Caki2 (cell line): ENCODE measurements at places on chromosomes 16 and 17. TPM values are rescaled to one million over a fixed set of nuclear protein-coding genes. Genes with fewer than 3 reads are reported as not detected.
A peak's percentile ranks its signal among the peaks of the same experiment; 100 is the strongest.

GRCh38 chr16:80174416-80174815, 366.4 kb upstream of the DYNLRB2 start:
- DNase-seq, result peak; percentile 51

- no peak for DNase-seq
Measured at GRCh38 chr16:17691106-17691898, 220.5 kb upstream of the XYLT1 start.

DNA sequence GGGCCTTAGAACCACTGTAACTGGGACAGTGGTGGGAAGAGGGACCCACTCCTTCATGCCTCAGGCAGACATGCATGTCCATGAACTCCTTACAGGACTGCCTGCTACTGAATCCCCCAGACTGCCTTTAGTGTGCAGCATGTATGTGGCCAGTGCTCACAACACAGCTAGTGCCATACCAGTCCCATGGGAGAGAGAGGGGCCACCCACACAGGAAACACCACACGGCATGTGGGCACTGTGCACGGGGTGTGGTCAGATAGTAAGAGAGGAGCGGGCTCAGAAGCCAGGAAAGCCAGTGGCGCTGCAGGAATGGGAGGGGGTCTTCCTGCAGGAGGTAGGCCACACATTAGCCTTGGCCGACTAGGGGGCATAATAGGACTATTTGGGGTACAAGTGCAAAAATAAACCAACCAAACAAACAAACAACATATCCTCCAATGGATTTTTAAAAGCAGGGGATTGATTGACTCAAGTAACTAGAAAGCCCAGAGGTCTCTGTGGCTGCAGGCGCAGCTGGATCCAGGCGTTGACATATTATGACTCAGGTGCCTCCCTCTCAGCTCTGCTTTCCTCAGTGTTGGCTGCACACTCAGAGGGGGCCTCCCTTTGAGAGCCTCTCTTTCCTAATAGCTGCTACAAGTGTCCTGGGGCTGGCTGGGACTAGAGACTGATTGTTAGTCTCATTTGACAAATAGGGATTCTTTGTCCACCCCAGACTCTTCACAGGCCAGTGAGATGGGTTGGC, 104.4 kb downstream of the AMFR start:
- DNase-seq, result no peak

- no peak for DNase-seq
Measured at GRCh38 chr16:4958510-4959438, 644 bp downstream of the SEC14L5 start.

GRCh38 chr17:82105417-82105881, 7.4 kb upstream of the FASN start:
- no peak for DNase-seq

GRCh38 chr17:50767446-50767845, at the start of gene ANKRD40CL:
ANKRD40CL (minus strand) TSS chr17:50767518; CDS start chr17:50766913, 605 bp downstream.
- DNase-seq, result no peak

DNA sequence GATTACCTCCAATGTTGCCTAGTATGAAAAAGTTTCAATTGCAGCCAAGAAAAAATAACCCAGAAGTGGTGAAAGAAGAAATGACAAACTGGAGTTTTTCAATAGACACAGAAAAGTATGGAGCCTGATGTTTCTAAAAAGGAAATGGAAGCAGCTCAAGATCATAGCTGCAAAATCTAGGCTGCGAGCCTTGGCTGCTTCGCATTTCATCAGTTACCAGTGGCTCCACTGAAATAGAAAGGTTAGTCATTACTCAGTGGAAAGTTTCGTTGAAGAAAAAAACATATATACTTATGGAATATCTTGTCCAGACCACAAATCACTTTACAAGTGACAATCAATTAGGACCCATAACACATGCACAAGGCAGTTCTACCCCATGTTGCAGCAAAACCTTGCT, 206.8 kb upstream of the SOX9 start:
- no peak for DNase-seq

- DNase-seq, result no peak
Measured at GRCh38 chr17:48012151-48012520, 25.5 kb downstream of the COPZ2 start.

GRCh38 chr17:14513835-14514234, 213.0 kb downstream of the HS3ST3B1 start:
- DNase-seq, result no peak

GRCh38 chr17:57909551-57909950, 45.7 kb downstream of the CUEDC1 start:
- DNase-seq, result no peak

DNA sequence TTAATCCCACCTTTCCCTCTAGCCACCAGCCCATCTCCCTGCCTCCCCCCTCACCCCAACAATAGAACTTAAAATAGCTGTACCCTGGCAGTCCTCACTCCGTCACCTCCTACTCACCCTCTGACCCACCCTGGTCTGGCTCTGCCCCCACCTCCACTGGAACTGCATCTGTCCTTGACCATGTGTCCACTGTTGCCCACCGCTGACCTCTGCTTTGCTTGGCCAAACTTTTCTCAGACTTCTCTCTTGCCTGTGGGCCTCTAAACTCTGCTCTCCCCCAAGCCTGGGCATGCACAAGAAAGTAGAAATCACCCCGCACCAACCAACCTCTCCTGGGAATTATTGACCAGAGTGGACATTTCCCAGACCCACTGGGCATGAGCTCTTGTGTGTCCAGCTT, 169.8 kb downstream of the WSCD1 start:
- no peak for DNase-seq

- DNase-seq, result no peak
Measured at GRCh38 chr16:346587-346986, 5.9 kb downstream of the AXIN1 start.

DNA sequence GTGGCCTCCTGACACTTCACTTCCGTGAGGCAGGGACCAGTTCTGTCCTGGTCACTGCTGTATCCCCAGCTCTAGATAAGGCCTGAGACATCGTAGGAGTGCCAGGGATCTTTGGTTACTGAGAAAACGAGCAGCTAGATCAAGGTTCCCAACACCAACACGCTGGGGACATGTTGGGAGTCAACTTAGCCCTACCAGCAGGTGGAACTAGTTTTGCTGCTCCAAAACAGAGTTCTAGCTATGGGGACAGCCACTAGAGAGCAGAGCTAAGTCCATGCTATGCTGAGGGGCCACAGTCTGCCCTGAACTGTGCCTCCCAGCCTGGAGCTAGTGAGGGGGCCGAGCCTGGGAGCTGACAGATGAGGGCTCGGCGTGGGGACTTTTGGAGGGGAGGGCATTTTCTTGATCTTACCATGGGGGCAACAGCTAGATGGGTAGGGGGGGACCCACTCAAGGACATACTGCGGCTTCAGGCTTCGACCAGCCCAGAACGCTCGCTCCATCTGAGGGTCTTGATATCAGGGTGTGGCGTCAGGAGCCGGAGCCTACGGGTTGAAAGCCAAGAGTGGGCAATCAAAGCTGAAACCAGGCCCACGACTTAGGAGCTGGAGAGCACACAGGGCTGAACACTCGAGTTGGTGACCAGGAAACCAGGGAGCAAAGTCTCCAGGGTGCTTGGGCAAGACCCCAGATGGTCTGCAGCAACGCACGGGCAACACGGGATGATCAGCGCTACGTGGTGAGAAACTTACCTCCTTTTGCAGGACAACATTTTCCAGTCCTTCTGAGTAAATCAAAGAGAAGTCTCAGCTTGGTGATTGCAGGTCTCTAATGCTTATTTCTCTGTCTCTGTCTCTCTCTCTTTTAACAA, 13.4 kb downstream of the SNX20 start:
- DNase-seq, result no peak

GRCh38 chr17:6994666-6995256, 1.1 kb upstream of the ALOX12 start:
- peak; percentile 35 for DNase-seq

- no peak for DNase-seq
Measured at GRCh38 chr16:7550096-7550495, 217.5 kb downstream of the RBFOX1 start.

DNA sequence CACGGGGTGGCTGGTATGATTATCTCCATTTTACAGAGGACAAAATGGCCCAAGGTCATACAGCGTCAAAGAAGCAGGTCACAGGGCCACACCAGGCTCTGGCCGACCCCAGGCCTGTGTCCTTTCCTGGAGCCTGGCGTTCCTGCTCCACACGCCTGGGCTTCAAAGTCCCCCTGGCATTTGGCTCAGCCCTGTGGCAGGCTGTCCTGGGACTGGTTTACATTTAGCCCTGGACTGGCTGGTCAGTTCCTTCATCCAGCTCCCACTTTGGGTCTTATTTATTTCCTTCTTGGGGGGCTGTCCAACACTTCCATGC, 15.3 kb downstream of the TBX2 start:
- DNase-seq, result no peak

- DNase-seq, result no peak
Measured at GRCh38 chr16:72427783-72428331, 255.9 kb upstream of the PMFBP1 start.

DNA sequence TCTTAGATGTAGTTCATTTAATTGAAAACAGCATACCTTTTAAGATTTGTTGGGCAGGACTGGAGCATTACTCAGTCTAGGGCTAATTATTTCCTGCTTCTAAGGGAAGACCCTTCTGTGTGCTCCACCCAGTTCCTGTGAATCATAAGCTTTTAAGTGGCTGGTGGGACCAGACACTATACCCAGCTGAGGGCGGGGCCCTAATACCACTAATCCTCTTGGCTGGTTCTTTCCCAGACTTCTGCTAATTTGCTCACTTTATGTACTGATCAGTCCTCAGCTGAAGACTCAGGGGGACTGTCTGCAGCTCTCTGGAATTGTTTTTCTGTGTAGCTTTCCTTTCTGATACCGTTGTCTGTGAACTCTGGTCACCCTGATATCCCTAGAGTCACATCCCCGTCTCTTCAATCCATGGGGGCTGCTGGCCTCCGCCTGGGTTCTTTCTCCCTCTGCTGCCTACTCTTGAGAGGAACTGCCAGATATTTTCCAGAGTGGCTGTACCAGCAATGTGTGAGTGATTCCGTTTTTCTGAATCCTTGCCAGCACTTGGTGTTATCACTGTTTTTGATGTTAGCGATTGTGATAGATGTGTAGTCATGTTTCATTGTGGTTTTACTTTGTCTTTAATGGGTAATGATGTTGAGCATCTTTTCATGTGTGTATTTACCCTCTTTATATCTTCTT, 35.1 kb downstream of the MFSD11 start:
- DNase-seq, result peak; percentile 81

- peak; percentile 85 for DNase-seq
Measured at GRCh38 chr17:67575325-67575724, 142.4 kb upstream of the NOL11 start.

- DNase-seq, result no peak
Measured at GRCh38 chr17:44781551-44782325, 22.9 kb downstream of the ADAM11 start.

DNA sequence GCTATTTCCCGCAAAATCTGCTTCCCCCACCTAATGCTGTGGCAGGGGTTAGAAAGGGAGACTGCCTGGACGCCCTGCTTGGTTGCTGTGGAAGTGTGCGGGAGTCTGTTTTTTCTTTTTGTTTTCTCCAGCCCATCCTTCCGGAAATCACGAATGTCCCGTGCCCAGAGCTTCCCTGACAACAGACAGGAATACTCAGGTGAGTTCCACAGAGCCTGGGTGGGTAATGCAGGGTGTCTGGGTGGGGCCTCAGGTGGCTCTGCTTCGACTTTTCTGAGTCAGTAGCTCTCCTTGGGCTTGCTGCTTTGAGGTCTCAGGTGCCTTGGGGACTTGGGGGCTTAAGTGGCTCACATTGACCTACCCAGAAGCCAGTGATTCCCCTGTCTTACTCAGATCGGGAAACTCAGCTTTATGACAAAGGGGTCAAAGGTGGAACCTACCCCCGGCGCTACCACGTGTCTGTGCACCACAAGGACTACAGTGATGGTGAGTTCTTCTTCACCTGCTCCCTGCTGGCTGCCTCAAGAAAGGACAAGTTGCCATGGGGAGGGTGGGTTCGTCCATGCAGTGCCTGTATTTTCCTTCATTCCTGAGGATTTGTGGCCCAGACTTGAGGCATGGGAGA, 11.4 kb downstream of the LIMD2 start:
- DNase-seq, result no peak

- no peak for DNase-seq
Measured at GRCh38 chr17:60127068-60128064, 22.4 kb upstream of the CA4 start.

GRCh38 chr17:62860962-62861873, 53.1 kb upstream of the MARCHF10 start:
- no peak for DNase-seq

- peak; percentile 64 for DNase-seq
Measured at GRCh38 chr16:21277927-21278706, at the start of gene CRYM. CRYM (minus strand) TSS chr16:21278290; CDS start chr16:21278251, 39 bp downstream.

SUPT6H gene
- total RNA-seq, result 12.6 and 16.8 TPM in 2 replicates

CDRT15 gene
- total RNA-seq, result not detected in 2 replicates

NPB gene
- 0.07 and 5.4 TPM in 2 replicates for total RNA-seq

SSTR5 gene
- total RNA-seq, result 4.0 and 9.1 TPM in 2 replicates

GP1BA gene
- not detected in 2 replicates for total RNA-seq

FAM117A gene
- 0.06 and 0.44 TPM in 2 replicates for total RNA-seq

CRYM gene
- 10.7 and 20.5 TPM in 2 replicates for total RNA-seq

TERB1 gene
- not detected in 2 replicates for total RNA-seq

CACNG4 gene
- total RNA-seq, result not detected in 2 replicates

GP2 gene
- not detected in 2 replicates for total RNA-seq

CCL2 gene
- 9.8 and 18.1 TPM in 2 replicates for total RNA-seq

RAI1 gene
- 7.6 and 14.8 TPM in 2 replicates for total RNA-seq

TBC1D26 gene
- not detected in 2 replicates for total RNA-seq

ITGB3 gene
- 138 TPM in 2 replicates for total RNA-seq
